ENCODE measurements at places on chromosomes 1 and 21.

GRCh38 chr1:42721926-42722325 is 18.1 kb downstream of the CLDN19 start:
- no peak for DNase-seq

DNA sequence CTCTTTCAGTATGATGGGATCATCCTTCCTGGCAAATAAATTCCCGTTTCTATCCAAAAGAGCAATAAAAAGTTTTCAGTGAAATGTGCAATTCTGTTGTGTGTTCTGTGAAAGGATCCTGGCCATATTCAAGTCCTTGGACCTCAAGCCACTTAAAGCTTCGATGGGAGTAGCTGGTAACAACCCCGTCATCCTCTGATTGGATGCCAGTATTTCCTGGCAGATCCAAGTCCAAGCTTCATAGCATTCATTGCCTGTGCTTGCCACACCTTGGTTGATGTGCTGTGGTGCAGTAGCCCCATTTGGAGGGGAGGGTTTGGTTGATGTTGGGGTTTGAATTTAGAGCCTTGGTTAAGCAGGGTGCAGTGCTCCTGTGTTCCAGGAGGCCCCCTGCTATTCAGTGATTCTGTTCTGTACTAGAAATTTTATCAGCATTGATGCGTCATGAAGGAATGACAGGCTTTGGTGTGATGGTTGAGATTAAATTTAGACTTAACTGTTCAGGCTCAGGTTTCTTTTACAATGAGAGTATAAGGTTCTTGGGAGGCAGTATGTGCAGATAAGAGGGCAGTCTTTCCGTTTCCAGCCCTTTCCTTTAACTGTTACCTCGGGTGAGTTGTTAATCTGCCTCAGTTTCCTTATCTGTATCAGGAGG is 4.9 kb downstream of the RPL11 start:
- no peak for DNase-seq

DNA sequence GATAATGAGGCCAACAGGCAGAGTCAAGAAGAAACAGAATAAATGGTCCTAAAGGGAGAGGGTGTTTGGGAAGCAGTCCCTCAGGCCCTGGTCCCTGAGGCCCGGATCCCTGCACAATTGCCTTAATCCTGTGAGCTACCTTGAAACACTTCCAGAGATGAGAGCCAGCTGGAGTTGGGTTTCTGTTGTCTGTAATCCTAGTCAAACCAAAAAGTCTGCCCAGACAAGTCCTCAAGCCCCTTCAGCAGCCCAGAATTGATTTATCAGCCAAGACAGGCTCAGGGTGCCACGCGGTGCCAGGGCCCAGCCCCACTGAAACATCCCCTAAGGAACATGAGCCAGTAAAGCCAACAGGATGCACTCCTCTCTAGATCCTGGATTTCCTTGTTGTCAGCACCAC is 16.4 kb upstream of the CLSTN1 start:
- DNase-seq, result no peak

DNA sequence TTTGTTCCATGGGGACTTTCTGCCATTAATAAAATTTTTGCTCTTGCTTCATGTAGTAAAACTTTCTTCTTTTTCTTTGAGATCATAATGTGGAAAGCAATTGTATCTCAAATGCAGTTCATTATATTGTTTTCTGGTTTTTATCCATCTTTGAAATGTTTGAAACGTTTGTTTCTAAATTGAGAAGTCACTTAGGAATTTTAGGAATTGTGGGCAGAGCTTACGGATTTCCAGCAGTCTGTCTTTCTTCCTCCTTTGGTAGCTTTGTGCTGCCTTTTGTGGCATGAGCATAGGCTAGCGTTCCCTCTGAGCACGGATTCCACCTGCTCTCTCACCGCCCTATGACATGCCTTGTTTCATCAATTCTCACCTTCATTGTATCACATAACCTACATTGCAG is 2.9 kb upstream of the ST6GALNAC5 start:
- no peak for DNase-seq

DNA sequence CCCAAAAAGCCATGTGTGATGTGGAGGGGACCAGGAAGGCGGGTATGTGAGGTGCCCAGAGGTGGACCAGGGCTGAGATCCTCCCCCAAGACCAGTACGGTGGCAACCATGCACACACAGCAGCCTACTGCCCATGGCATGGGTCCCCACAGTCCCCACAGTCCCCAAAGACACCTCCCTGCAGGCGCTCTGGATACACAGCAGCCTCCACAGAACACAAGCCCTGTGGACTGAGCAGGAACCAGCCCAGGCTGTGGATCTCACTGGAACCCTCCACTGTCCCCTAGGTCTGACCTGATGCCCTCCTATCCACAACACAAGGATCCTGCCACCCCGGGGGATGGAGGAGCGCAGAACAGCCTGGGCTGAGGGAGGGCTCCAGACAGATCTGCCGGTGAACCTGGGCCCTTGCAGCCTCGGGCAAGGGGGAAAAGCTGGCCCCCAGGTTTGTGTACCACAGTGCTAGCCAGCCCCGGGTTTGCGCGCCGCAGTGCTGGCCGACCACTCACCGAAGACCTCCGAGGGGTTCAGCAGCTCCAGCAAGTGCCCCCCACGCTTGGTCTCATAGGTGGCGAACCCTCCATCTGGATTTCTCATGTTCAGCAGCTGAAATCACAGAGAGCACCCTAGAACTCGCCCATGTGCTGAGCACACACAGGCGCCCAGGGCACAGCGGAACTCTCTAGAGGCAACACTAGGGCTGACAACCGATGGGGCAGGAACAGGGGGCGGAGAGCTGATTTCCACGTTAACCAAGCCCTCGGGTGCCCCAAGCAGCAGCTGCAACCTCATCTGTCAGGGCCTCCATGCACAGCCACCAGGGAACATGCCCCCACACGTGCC is 22.1 kb upstream of the SPATC1L start:
- DNase-seq, result no peak

All from suppressor macrophage (primary cell).